ENCODE measurements at places on chromosomes 7 and 10. TPM values are rescaled to one million over a fixed set of nuclear protein-coding genes. Genes with fewer than 3 reads are reported as not detected.
A peak's percentile ranks its signal among the peaks of the same experiment; 100 is the strongest.

DNA sequence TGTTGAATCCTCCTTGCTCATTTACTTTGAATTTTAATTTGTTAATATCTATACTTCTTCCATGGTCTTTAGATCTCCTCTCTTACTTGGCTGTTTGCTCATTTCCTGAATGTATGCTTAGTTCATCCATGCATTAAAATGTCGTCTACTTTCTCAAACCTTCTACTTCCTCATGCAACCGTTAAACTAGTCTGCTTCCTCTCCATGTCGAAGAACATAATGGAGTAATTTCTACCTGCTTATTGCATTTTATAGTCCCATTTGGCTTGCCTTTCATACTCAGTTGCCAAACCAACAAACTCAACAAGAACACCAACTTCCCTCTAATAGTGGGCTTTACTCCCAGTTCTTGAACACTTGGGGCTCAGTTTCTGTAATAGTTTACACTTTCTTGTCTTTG lies 43.8 kb upstream of the SEMA3D start:
- DNase-seq: no peak

The ADRA2A gene
- polyA plus RNA-seq: 2.5 TPM

DNA sequence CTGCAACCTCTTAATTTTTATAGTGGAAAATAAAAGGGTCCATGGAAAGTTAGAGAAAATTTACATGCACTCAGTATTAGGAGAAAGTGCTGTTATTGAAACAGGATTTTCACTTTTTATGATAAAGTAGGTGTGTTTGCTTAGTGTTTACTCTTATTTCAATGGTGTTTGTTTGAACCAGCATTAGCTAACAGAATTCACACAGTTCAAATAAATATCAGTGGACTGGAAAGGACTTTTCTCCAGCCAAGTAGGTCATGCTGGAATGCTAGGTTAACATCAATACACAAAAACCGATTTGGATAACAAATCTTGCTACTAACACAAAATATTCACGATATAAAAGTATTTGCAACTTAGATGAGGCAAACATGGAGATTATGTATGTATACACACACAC lies 49.4 kb upstream of the BET1 start:
- no peak for DNase-seq

The GBX1 gene
- 0.19 TPM for polyA plus RNA-seq

GRCh38 chr10:63363951-63364350 lies 101.8 kb downstream of the JMJD1C start:
- DNase-seq: no peak

DNA sequence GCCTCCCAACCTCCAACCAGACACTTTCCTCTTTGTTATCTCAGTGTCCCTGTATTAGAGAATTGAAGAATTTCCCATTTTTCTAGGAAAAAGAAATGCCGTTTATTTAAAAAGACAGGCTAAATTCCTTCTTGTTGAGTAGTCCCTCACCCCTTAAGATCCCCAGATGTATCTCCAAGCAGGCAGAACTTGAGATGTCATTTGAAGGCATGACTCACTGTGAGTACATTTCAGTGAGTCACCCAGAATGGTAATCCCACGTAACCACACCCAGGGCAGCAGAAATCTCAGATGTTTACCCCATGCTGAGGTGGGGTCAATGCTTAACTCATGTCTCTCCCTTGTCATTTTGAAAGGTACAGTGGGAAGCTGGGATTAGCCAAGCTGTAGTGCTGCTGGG lies 4.4 kb downstream of the ZNF655 start:
- DNase-seq: no peak

The NPC1L1 gene
- polyA plus RNA-seq: 3.3 TPM

DNA sequence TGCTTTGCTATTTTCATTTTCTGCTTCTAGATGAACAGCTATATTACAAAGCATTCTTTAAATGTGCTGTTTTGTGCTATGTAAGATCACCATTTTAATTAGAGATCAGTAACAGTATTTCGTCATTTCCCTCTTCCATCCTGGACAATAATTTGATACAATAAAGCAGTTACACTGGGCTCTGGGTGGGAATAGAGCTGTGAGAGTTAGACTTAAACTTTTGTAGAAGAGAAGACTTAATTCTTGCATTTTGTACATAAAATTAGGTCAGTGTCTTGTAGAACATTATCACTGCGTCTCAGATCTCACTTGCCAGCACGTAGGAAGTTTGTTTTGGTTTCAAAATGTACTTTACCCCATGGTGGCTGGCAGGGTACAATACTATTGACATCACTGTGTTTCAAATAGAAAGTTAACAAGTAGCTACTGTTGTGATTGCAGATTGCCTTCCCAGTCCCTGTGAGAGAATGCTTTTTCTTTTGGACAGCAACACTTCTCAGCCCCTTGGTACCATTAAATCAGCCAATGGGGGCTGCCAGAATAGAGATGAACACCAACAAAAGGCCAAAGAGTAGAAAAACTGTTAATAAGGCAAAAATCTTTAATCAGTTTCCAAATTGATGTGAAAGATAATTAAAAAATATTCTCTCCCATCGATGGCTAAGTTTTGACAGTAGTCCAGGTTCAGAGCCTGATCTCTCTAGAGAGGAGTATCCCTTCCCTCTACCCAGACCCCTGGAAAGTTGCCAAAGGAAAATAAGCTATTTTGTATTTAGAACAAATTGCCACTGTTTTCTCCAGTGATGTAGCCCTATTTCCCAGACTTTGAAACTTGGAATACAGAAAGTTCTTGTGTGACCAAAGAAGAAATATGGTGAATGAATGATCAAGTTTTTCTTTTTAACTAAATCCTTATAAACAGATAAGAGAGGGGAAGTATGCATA lies 35.1 kb downstream of the SMNDC1 start:
- DNase-seq: no peak

GRCh38 chr7:70259502-70259901 lies 661.2 kb downstream of the AUTS2 start:
- no peak for DNase-seq

DNA sequence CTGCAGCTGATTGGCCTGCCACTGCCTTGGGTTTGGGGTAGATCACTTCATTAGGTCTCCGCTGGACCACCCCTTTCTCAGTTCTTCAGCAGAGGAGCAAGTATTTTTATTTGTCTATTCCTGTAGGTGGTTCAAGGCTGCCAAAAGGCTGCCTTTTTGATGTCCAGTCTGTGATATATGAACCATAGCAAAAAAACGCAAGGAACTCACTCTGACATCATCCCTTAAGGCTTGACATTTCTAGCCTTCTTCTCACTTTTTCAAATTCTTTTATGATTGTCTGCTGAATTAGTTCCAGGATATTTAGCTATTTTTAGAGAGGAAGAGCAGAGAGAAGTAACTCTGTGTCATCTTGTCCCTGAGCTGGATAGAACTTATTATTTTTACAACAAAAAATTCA lies 269.2 kb downstream of the BAMBI start:
- DNase-seq: no peak

DNA sequence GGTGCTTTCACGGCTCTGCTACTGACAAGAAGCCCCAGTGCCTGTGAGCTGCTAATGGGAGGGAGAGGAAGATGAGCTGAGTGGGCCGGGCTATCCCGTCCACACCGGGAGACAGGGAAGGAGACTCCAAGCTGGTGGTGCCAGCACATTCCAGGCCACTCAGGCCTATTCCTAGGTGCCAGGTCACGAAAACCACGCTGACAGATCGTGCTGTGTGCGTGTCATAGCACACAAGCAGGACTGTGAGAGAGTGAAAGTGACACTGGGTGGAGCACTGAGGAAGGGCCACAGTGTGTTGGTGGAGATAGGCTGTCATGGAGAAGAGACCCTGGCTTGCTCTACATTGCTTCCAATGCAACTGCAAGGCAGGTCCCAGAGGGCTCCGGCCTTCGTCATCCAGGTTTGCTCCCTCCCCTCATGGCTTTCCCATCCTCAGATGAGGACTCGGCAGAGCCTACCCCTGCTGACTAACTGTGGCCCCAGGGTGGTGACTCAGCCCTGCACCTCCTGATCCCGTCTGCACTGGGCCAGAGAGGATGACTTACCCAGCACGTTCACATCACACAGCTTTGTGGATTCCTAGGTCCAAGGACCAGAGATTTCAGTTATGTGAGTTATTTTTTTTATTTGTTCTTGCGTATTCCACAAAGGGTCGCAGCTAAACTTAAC lies 167.3 kb downstream of the EGFR start:
- DNase-seq: no peak

DNA sequence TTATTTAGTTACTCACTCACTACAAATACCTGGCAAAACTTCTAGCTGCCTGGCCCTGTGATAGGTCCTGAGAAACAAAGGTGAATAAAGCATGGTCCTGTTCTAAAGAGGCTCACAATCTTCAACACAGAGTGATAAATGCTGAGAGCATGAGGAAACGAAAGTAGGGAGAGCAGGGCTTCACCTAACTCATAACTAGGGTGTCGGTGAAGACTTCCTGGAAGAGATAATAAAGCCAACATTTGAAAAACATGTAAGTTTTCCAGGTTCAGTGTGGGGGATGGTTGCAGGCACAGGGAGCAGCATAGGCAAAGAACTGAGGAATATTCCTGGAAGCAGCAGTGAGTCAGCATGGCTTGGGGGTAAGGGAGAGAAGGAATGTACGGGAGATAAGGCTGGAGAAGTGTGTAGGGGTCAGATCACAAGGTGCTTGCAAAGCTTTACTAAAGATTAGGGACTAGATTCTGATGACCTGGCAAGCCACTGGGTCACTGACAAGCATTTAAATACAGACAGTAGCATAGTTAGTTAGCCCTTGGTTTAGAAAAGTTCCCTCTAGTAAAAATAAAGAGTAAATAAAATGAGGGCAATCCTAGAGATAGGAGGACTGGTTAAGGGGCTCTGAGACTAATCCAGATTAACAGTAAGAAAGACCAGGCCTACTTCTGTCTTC lies 5.1 kb downstream of the KEL start:
- no peak for DNase-seq

The FOXL3 gene
- 0.23 TPM for polyA plus RNA-seq

The OR2A7 gene
- polyA plus RNA-seq: 3.9 TPM

GRCh38 chr7:25636168-25636567 lies 407.9 kb upstream of the NPVF start:
- no peak for DNase-seq

DNA sequence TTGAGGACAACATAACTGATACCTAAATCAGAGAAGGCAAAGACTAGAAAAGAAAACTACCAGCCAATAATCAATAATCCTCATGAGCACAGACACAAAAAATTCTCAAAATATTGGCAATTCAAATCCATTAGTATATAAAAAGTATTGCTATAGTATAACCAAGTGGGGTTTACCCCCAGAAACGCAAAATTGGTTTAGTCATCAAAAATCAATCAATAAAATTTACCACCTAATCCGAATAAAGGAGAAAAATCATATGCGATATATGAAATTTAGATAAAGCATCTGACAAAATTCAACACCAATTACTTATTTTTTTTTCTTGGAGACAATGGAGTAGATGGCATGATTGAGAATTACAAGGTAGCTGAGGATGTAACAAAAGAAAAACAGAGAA lies 11.2 kb upstream of the ING3 start:
- DNase-seq: no peak

DNA sequence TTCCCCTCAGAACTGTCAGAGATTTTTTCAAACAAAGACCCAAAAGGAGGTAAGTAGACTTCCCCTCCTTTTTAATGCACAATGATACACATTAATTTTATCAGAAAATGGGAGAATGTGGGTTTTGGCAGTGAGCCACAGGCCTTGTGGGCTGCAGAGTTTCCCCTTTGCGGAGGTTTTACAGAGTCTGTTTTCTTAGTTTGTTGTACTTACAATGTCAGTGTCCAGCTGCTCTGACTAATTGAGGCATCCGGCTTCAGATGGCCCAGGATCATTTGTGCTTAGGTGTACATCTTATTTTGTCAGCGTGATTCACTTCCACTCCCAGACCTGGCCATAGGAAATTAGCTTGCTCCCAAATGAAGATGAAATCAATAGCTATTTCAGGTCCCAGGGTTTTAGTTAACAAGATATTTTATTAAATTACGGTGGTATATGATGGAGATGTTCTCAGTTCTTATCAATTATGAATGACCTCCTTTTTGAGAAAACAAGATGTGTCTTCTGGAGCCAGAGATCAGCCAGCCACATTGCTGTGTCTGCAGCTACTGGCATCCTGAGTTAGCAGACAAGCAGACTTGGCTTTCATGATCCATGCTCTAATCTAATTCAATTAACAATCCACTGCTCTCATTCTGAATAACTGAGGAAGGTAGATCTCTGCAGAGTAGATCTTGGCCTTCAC lies 1086.6 kb upstream of the SORCS1 start:
- DNase-seq: no peak

- DNase-seq: peak; percentile 48
Observed at GRCh38 chr10:80356989-80357850, 639 bp downstream of the DYDC2 start.

GRCh38 chr7:78510580-78511188 lies 712.1 kb downstream of the PHTF2 start:
- no peak for DNase-seq

The HHEX gene
- polyA plus RNA-seq: 8.3 TPM

The RAPGEF5 gene
- polyA plus RNA-seq: 39.9 TPM

The OTUD1 gene
- 25.6 TPM for polyA plus RNA-seq

The CABCOCO1 gene
- 1.7 TPM for polyA plus RNA-seq

DNA sequence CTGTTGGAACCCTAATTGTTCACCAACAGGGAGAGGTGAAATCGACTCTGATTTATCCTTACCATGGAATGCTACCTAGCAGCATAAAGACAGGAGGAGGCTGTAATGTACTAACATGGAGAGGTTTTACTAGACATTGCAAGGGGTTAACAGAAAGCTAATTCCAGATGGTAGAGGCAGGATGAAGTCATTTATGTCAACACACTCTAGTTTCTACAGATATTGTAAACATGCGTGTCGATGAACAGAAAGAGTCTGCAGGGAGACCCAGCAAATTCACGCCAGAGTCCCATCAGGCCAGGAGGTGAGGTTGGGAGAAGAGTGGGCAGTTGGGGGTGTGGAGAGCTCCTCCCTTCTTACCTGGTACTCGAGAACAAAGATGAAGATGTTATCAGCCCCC lies 7.0 kb downstream of the NPC1L1 start:
- DNase-seq: no peak

The ZP3 gene
- 8.6 TPM for polyA plus RNA-seq

The NPY gene
- polyA plus RNA-seq: 0.47 TPM

The ZNF783 gene
- 20.0 TPM for polyA plus RNA-seq

- DNase-seq: no peak
Observed at GRCh38 chr10:113788604-113789083, 37.2 kb downstream of the PLEKHS1 start.

- DNase-seq: no peak
Observed at GRCh38 chr7:158236400-158236799, 351.2 kb downstream of the PTPRN2 start.

- no peak for DNase-seq
Observed at GRCh38 chr7:123601530-123601929, at the start of gene ASB15. ASB15 (plus strand) TSS chr7:123601821; CDS start chr7:123614503, 12,682 bp downstream.

- no peak for DNase-seq
Observed at GRCh38 chr10:98038288-98038687, 7.9 kb upstream of the CRTAC1 start.

GRCh38 chr7:65509368-65510186 lies 135.9 kb downstream of the ZNF92 start:
- no peak for DNase-seq

GRCh38 chr10:48835781-48836180 lies 103.9 kb downstream of the LRRC18 start:
- no peak for DNase-seq

The PRSS1 gene
- not detected for polyA plus RNA-seq

The MYH16 gene
- 0.17 TPM for polyA plus RNA-seq

GRCh38 chr7:123622660-123623386 lies 21.2 kb downstream of the ASB15 start:
- DNase-seq: no peak

Data from renal cortex interstitium (tissue), 15 donors.